ENCODE measurements at places on chromosomes 2 and 18.

GRCh38 chr2:228102949-228103348, 78.5 kb downstream of the SPHKAP start:
- no peak for DNase-seq

GRCh38 chr18:13563390-13563805, 163.0 kb downstream of the FAM210A start:
- no peak for DNase-seq

GRCh38 chr18:23702606-23703005, 13.4 kb downstream of the LAMA3 start:
- DNase-seq, result no peak

- DNase-seq, result no peak
Measured at GRCh38 chr2:152173831-152174230, 1.7 kb downstream of the STAM2 start.

DNA sequence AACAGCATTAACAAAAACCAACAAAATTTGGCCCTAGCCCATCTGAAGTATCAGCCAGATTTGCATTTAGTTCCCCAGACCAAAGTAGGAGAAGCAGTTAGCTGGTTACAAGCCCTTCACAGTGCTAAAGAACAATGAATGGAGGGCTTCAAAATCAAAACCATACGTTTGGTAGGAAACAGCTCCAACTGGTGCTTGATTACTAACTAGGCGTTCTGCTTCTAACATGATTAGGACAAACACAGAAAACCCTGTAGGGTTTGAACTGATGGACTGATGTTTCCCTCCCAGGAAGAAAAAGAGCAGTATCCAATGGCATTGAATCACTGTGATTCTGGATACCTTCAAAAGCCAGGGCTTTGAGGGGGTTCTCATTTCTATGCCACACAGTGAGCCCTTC, 20.5 kb upstream of the STAT4 start:
- DNase-seq, result no peak

GRCh38 chr2:109349503-109350465, 220.8 kb downstream of the SH3RF3 start:
- no peak for DNase-seq

DNA sequence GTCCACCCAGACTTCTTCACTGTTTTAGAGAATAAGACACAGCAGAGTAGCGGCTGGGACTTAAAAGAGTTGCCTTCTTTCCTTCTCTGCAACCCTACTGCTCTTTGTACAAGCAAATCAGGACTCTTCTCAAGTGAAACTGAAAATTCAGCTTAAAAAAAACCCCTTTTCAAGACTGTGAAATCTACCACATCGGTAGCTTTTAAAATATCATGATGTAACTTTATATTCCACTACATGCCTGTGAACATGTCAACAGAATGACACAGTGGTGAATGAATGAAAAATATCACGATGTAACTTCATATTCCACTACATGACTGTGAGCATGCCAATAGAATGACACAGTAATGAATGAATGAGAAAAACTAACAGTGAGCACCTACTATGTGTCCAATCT, 53.4 kb downstream of the TCF4 start:
- DNase-seq, result no peak

DNA sequence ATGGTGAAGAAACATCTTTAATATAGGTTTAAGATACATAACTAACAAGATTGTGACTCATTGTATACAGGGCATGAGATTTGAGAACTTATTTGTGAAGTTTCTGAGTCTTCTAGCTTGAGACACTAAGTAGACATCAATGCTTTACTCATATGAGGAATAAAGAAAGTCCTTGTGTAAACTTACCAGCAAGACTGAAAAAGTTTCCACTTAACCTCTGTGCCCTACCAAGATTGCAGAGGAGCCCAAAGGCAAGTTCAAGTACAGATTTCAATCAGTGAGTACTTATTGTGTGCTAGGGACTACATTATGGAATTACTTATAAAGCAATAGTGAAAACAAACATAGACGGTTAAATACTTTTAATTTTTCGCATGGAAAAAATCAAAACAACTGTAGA, 1041.2 kb upstream of the CELF4 start:
- no peak for DNase-seq

DNA sequence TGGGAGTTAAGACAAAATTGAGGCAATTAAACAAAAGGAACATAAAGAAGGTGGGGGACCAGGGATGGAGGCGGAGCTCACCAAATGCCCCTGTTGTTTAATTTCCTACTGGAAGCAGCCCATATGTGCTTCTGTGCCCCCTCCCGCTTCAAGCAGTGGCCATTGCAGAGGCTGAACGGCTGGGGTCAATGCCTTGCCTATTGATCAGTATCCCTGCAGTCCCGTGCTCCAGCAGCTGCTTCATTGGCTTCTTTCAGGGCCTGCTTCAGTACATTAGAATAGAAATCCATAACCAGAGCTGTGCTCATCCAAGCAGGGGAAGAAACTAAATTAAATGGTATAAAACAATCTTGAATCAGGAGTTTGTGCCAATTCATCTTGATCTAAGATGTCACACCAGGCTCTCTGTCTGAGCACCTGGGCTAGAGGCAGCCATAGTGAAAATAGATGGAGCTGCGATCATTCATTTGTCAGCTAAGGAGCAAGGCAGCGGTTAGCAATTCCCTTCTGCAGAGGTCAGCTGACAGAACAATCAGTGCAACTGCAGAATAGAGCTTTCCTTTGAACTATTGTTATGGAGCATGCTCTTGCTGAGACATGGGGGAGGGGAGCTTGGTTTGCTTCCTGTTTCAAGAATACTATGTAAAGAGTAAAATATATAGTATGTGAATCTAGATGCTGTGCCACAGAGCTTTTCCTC, 222.4 kb downstream of the WDR7 start:
- no peak for DNase-seq

- DNase-seq, result no peak
Measured at GRCh38 chr18:35662293-35663062, 80.9 kb downstream of the GALNT1 start.

DNA sequence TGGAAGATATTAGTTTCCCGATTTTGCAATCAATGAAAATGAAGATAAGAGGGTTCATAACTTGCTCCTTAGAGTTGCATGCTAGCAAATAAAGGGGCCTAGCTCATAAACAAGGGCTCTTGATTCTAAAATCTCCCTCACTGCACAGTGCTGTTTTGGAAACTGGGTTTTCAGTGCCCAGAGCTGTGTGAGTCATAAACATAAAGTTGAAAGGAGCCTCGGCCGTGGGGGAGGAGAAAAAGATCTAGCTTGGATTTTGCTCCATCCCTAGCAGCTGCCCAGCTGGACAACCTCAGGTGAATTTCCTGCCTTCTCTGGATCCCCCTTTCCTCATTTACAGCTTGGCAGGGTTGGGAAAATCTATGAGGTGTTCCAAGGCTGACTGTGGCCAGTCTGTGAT, 42.5 kb downstream of the LYPD1 start:
- DNase-seq, result no peak

- DNase-seq, result no peak
Measured at GRCh38 chr2:88827821-88828220, 136.3 kb downstream of the RPIA start.

GRCh38 chr2:222506230-222506935, 82.0 kb downstream of the SGPP2 start:
- no peak for DNase-seq

DNA sequence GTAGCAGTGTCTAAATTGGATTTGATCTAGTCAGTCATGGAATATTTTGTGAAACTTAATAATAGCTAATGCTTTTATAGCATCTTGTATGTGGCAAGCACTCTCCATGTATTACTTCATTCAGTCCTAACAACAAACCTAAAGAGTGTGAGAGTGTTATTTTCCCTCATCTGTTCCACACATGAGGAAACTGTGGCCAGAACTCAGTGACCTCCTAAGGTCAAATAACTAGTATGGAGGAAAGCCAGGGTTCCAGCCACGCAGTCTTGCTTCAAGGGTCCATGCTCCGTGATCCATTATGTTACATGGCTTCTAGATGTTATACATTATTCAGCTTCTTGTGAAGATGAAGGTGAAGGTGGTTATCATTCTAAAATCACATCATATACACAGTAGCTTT, 45.5 kb downstream of the TWSG1 start:
- no peak for DNase-seq

- DNase-seq, result no peak
Measured at GRCh38 chr2:45647986-45648520, 3.4 kb upstream of the PRKCE start.

GRCh38 chr2:238922435-238922834, 74.5 kb downstream of the TWIST2 start:
- DNase-seq, result no peak

- no peak for DNase-seq
Measured at GRCh38 chr2:197487385-197487784, 12.3 kb downstream of the HSPD1 start.

DNA sequence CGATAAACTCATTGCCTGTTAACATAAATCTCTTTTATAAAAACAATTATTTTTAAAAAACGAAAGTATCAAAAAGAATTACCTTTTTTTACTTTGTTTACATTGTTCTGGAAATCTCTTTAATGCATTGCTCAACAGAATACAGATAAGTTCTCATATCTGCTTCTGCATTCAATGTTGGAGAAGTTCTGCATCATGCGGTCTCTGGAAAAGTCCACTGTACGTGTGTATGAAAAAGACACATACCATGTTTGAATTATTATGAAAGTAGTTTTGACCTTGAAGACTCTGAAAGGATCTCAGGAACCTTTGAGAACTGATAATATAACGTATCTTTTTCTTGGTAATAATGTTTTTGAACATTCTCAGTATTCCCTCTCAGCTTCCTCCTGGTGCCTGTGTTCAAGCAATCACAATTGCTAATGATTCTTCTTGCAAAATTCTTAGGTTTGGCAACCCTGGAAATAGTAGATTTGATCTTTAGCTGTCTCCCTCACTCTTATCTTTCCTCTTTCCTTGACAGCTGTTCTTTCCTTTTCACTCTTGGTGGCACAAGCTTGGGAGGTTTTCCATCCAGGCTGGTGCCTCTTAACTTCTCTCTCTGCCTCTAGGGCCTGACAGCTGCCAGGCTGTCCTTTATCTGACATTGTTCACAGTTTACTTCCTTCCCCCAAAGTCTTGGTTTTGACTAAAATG, 12.4 kb upstream of the IL1R1 start:
- DNase-seq, result no peak

DNA sequence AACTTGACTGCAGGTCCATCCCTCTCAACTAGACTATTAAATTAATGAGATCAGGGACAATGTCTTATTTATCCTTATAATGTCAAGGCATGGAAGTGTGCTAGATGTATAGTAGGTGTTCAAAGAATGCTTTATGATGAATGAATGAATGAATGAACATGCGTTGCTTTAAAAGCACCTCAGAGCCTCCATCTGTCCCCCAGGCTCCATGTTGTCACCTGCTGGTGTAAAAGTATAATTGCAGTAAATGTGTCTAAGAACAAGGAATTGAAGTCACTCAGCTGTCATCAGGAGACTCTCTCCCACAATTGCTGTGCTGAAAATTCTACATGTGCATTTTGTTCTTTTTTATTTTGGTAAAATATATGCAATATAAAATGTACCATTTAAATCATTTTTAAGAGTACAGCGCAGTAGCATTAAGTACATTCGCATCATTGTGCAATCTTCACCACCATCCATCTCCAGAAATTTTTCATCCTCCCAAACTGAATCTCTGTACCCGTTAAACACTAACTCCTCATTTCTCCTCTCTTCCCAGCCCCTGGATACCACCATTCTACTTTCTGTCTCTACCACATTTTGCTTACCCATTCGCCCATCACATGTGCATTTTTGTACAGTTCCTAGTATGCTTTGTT, 52.6 kb downstream of the GNAL start:
- DNase-seq, result no peak

Measured in activated naive CD4-positive, alpha-beta T cell (primary cell).